Stimulated activated CD4-positive, alpha-beta T cell treated with anti-CD3 and anti-CD28 coated beads, Interleukin-1b, Interleukin-23, amount 100 ng/mL, for 1 hour (primary cell): ENCODE measurements at places on chromosomes 2 and 18.

DNA sequence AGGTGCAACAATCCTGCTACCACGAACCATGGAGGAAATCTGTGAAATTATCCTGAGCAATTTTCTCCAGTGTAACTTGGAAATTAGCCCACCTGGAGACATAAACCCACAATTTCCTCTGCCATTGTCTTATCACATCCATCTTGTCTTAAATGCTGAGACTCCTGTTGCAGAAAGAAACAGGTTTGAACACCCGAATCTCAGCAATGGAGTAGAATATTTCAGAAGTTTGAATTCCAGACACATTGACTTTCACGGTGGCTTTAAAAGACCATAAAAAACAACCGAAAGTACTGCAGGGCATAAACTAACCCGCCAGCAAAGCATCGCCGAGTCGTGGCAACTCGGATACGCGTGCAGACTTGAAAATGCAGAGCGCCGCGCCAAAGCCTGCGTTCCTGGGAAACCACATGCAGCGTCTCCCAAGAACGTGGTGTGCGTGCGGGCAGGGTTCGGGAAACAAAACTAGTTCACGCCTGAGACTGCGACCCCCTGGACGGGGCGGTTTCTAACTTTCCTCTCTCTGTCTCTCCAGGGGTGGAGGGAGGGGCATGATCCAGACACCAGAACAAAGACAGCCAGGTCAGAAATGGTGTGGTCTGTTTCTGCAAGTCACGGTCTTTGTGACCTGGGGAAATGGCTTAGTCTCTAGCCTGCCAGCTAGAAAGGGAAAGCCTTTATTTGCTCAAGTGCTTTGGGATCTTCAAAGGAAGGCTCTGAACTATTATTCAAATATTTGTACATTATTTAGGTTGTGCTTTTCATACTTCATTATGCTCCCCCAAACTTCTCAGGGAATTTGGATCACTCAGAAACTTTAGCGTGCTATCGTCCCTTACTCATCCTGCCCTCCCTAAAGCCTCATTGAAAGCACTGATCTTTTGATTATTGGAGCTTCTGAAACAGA lies 26.9 kb upstream of the KCTD1 start:
- no peak for DNase-seq

- no peak for DNase-seq
These were observed 316.2 kb upstream of the FIGN start for GRCh38 chr2:164052006-164052405.

GRCh38 chr2:238936162-238937052 lies 88.5 kb downstream of the TWIST2 start:
- DNase-seq, result no peak

GRCh38 chr2:61015976-61016375 lies 1.5 kb upstream of the PEX13 start:
- no peak for DNase-seq

GRCh38 chr2:212843409-212844199 lies 305.0 kb upstream of the ERBB4 start:
- no peak for DNase-seq
